Activated T-cell treated with anti-CD3 and anti-CD28 coated beads for 48 hours (primary cell): ENCODE measurements at places on chromosomes 6 and 20.
A peak's percentile ranks its signal among the peaks of the same experiment; 100 is the strongest.

- DNase-seq = no peak
Observed at GRCh38 chr20:35332540-35333200, 40.4 kb upstream of the FAM83C start.

DNA sequence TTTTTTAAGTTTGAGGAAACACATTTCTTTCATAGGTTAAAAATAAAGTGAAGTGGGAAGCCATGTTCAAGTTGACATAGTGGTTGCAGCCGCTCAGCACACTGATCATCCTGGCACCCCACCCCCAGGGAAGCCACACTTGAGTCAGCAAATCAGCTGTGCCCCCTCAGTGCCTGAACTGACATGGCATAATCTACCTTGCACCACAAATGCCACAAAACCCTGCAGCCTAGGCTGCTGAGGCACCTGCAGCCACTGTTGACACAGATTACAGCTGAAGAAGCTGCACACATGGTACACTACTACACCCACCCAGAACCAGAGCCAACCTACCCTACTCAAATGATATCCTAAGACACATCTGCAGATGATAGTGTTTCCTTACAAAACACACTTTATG is 77.5 kb upstream of the RIMS1 start:
- no peak for DNase-seq

GRCh38 chr6:4925580-4925979 is 78.3 kb downstream of the RPP40 start:
- no peak for DNase-seq

DNA sequence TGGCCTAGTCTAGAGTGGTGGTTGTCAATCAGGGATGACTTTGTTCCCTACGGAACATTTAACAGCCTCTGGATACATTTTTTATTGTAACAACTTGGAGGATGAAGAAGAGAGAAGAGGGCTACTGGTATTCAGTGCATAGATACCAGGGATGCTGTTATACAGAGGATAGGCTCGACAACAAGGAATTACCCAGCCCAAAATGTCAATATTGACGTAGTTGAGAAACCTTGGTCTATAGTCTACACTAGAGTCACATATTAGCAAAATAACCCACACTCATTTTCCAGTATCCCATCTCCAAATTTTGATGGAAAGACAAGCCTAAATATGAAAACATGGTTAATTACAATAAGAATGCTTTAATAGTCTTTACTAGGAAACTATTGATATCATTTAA is 195.1 kb downstream of the PKHD1 start:
- no peak for DNase-seq

- DNase-seq = no peak
Observed at GRCh38 chr20:11604339-11604738, 313.4 kb upstream of the BTBD3 start.

DNA sequence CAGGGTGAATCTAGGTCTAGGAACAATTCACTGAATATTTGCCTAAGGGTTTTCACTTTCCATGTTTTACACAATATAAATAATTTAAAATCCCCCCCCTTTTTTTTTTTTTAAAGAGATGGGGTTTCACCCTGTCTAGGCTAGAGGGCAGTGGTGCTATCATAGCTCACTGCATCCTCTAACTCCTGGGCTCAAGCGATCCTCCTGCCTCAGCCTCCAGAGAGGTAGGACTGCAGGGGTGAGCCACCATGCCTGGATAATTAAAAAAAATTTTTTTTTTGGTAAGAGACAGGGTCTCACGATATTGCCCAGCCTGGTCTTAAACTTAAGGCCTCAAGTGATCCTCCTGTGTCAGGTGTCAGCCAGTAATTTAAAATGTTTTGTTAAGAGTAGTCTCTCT is 17.8 kb downstream of the QKI start:
- DNase-seq = no peak

DNA sequence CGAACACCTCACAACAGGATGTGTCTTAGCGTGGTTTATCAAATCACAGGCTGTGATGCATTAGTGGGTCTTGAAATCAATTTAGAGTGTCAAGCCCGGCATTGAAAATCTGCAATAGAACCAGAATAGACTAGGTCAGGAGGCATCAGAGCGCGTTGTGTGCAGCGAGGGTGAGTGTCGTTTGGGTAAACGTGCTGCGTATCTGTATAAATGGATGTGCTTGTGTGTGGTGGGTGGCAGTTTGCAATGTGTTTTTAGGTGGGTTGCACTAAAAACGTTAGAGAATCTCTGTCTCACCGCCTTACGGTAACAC is 121.0 kb upstream of the SULF2 start:
- no peak for DNase-seq

DNA sequence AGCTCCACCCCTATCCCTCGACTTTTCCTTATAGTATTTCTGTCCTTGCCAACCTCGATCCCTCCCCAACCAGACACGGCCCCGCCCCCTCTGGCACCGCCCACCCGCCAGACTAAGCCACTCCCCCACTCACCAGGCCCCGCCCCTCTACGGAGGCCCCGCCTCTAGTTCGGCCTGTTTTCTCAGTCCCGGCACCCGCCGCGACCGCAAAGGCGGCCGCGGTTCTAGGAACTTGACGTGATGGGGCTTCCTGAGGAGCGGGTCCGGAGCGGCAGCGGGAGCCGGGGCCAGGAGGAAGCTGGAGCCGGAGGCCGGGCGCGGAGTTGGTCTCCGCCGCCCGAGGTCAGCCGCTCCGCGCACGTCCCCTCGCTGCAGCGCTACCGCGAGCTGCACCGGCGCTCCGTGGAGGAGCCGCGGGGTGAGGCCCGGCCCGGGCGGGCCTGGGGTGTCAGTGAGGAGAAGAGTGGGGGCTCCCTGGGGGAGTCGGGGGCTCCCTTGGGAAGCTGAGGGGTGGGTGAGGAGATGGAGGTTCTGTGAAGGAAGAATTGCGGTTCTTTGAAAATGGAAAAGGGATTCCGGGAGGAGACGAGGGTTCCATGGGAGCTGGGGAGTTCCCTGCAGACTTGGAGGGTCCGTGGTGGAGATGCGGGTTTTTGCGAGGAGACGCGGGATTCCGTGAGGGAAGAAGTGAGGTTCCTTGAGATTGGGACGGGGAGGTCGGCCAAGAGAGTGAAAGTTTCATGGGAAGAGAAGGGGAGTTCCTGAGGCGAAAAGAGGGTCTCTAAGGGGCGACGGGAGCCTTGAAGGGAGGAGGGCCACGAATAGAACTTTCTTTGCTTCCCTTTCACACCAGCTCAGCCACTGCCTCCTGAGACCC is at the start of gene ACSS2:
ACSS2 (plus strand) TSS at position 207 of the 877 bp plus-strand sequence; CDS start at position 241, 34 bp downstream.
- peak; percentile 94 for DNase-seq

DNA sequence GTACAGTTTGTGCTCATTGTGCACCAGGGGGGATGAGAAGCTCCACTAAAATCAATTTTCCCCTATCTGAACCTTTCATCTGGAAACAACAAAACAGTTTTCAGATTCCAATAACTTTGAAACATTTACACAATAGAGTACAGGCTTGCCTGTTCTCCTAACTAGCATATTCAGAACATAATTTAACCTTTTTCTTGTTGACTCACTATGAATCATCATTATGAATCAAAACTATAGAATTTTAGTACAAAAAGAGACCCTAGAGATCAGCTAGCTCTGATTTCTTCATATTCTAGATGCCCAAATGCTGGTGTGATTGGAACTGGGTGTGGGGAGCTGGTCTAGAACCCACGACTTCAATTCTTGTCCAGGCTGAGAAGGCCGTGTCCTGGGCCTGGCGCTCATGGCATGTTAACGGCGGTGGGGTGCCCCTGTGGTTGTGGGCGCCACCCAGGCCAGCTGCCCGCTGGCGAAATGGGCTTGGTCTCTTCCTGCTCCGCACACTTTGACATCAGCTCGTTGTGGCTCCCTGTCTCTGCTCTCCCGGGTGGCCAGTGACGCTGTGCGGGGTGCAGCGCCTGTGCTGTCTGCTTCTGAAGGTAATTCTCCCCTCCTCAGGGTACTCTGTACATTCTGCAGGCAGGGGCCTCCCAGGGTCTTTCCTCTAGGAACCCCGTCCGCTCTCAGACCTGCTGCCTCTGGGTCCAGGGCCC is 29.9 kb upstream of the AGPAT4 start:
- no peak for DNase-seq

- DNase-seq = no peak
Observed at GRCh38 chr6:169489563-169490245, 212.1 kb downstream of the WDR27 start.

GRCh38 chr20:37185686-37186085 is 6.3 kb upstream of the MROH8 start:
- no peak for DNase-seq

DNA sequence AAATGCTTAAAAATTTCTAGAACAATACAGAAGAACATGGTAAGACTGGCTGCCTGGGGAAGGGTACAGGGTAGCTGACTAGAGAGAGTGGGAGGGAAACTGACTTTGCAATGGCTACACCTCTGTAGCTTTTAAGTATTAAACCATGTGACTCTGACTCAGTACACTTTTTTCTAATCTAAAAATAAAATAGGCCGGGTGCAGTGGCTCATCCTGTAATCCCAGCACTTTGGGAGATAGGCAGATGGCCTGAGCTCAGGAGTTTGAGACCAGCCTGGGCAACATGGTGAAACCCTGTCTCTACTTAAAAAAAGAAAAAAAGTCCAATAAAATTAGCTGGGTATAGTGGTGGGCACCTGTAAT is 18.5 kb downstream of the ATP9A start:
- no peak for DNase-seq

- DNase-seq = no peak
Observed at GRCh38 chr20:45368221-45368980, 5.4 kb downstream of the SYS1 start.

GRCh38 chr6:41579088-41579610 is 33.0 kb downstream of the FOXP4 start:
- DNase-seq = no peak

DNA sequence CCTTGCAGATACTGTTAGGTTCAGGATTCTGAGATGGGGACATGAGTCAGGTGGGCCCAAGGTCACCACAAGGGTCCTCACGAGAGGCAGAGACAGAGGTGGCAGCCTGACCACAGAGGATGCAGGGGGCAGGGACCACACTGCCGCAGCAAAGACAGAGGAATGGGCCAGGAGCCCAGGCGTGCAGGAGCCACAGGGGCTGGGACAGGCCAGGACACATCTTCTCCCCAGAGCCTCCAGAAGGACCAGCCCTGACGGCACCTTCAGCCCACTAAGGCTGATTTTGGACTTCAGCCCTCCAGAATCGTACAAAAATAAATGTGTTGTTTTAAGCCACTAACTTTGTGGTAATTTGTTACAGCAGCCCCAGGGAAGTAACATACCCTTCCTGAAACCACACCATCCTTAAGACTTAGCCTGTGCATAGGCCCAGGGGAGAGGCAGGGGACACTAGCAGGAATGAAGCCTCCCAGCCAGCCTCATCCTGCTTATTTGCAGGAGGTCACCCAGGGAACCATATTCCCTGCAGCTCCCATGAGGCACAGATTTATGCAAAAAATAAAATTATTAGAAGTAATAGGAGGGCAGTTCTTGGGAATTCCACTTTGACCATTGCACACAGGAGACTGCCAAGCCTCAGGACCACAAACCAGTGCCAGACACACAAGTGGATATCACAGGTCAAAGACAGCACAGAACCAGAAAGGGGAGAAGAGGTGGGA is 119.3 kb upstream of the CST7 start:
- no peak for DNase-seq

DNA sequence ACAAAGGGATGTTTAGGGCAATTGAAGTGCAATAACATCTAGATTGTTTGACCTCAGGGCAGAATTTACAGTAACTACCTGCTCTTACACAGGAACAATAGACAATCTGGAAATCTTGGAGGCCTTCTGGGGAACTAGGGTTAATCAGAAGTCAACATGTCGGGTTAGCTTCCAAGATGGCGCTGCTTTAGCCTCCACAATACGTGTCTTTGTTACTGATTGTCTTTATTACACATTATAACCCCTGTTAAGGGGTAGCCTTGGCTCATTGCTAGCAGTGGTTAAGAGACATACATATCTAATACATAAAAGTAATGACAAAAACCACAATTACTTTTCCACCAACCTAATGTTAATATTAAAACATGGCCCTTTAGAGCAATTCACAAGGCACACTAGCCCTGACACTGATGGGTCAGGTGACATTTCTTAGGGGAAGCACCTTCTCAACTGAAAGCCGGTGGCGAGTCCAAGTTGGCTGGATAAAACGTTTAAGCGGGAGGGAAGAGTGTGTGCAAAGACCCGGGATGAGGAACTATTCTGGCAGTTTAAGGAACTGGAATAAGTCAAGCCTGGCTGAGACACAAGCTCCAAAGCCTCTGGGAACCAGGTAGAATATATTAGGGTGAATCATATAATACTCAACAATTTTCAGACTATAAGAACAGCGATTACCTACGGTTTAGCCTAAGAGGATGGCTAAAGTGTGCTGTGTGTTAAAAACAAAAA is 236.9 kb downstream of the BCAS1 start:
- DNase-seq = no peak

DNA sequence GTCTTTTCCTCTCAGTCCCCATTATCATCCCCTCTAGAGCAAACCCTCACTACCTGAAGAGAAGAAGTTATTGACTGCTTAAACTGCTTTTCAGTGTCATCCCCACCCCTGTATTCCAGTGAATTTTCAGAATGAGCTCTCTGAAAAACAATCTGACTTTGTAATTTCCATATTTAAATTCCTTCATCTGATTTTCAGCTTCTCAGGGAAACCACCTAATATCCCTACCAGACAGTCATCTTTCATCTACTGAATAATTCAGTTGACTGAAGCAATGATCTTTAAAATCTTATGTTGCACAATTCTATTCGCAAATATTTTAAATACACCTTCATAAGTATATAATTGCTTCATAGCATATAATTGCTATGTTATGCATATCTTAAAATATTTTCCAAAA is 258.7 kb downstream of the HTR1B start:
- DNase-seq = no peak

GRCh38 chr6:99530627-99531026 is 15.4 kb upstream of the USP45 start:
- no peak for DNase-seq

GRCh38 chr20:22004946-22005345 is 299.5 kb downstream of the PAX1 start:
- no peak for DNase-seq

DNA sequence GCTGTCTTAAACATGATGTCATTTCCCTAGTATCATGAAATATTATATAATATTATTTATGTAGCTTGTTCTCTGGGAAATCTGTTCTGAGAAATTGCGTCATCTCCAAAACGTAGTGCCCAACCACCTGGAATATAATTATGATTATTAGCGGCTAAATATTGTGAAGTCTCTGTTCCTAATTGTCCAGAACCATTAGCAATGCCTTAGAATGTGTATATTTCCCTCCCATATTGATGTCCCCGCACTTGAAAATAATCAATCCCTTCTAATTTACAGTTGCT is 54.4 kb downstream of the OTOR start:
- DNase-seq = no peak

GRCh38 chr20:37999526-38000263 is 33.6 kb downstream of the TTI1 start:
- DNase-seq = no peak

DNA sequence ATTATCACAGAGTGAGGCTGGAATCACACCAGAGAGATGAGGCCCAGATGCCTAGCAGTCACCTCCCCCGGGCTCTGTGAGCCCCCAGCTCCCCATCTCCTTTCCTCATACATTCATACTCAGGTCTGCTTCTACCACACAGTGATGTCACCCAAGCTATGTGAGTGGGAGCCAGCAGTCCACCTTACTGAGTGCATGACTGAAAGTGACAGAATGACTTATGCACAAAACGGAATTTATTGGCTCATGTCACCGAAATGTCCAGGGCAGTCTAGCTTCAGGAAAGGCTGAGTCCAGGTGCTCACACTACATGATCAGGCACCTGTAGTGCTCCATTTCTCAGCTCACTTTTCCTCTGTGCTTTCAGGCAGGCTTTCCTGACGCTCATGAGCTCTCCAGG is 36.7 kb upstream of the CCN6 start:
- peak; percentile 46 for DNase-seq
